ENCODE measurements at places on chromosomes 11 and 22.

DNA sequence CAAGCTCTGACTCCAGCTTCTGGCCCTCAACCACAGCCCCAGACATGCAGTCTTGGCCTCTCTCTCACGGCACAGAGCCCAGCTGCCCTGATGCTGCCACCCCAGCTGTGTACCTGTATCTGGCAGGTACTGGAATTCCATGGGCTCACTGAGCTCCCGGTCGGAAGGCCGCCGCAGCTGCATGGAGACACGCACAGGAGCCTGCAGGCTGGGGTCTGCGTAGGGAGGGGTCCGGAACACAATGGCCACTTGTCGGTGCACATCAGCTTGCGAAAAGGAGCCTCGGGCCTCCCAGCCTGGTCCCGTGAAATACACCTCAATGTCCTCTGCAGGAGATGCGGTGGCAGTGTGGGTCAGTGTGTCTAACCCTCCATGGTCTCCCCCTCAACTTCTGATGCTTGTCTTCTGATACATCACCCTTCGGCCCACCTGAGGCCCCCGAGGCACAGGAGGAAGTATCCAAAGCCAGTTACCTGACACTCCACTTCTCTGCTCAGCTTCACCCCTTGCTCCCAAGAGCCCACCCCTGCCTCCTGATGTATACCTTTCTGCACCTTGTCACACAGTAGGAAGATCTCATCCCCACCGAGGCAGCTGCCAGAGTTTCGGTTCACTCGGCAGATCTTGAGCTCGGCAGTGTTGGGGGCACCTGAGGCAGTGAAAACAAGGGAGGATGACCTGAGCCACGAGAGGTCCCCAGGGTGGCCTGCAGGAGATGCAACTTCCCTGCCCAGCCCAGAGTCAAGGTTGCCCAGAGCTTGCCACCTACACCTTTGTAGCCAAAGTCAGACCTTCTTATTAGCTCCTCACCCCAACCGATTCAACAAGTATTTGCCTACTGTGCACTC, 4.3 kb downstream of the RELA start:
- no peak for DNase-seq

GRCh38 chr11:58526721-58527120, 18.8 kb upstream of the OR5B21 start:
- DNase-seq, result no peak

DNA sequence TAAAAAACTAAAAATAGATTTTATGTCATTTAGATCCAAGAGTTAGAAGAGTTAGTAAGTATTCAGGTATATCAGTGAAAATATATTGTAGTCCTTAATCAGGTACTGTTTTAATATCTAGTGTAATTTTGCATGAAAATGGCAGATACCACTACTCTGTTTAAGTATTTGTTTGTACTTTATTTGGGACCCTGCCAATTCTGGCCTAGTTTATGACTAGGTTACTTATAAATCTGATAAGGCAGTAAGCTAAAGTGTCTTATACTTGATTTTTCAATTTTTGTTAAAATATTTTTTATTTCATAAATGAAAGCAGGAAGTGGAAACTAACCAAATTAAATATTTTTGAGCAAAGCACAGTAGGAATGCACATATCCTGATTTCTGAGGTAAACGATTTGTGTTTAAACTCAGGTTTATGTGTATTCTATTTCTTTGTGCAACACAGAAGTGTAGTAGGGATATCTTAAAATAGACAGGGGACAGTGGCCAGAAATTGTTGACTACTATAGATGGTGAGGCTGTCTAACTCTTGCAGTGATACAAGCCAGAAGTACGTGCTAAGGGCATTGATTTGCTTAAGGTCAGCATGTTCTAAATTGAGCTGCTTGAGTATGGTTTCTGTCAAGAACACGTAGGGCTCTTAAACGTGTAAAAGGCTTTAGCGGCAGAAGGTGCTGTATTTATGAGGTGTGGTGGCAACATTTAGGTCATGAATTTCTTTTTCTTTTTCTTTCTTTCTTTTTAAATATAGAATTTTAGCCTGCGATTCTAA, 34.0 kb downstream of the HIPK3 start:
- DNase-seq, result no peak

- no peak for DNase-seq
Measured at GRCh38 chr11:108591893-108592292, 1.7 kb downstream of the EXPH5 start.

DNA sequence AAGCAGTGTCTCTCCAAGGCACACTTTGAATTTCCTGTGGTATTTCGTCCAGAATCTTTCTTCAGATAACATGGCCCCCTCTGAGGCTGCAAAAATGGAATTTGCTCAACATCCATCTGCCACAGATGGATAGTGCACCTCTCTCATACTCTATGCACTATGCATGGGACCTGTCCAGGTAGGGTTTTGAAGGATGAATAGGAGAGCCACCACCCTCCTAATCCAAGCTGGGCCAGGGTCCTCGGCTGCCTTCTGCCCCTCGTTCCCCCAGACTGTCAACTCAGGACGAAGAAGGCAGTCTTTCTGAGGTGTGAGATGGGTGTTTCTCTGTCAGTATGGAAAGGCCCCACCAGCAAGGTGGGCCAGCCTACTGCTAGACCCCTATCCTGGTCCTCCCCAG, 56.4 kb downstream of the MN1 start:
- no peak for DNase-seq

Measured in right renal cortex interstitium (tissue), 3 donors.